Activated CD4-positive, alpha-beta T cell treated with anti-CD3 and anti-CD28 coated beads for 4 hours (primary cell): ENCODE measurements at places on chromosomes 16 and 17.

DNA sequence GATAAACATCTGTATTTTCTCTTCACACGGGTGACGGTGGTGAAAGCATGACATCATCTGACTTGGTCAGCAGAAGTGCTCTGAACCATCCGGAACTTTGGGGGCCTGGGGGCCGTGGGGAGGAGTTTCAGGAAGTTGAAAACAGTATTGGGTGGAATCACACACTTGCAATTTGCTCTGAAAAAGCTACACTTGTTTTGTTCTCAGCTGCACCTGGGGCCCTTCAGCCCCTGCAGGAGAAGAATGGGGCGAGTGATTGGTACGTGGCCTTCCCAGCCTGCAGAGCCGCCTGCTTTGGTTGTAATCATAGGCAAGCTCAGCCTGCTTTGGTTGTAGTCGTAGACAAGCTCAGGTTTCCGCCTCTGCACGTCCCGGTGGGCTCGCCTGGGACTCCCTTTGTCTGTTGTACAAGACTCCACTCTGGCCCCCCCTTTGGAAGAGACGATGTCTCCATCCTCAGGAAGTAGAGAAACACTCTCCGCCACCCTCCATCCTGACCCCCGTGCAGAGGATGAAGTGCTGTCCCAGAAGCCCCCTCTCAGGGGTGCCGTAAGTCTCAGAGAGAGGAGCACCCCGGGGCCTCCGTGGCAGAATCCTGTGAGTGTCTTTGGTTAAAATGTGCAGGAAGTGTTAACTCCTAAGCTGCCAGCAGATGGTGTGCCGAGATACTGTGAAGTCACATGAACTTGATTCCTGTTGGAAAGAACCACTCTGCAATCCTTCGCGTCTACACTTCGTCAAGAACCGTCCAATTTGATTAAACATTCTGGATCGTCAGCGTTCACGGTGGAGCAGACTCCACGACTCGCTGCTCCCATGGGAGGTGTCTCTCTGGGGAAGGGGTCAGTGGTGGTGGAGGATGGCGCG, 5.4 kb downstream of the BANP start:
- DNase-seq, result peak; percentile 60

GRCh38 chr17:39761861-39762496, 24.2 kb downstream of the GRB7 start:
- no peak for DNase-seq

DNA sequence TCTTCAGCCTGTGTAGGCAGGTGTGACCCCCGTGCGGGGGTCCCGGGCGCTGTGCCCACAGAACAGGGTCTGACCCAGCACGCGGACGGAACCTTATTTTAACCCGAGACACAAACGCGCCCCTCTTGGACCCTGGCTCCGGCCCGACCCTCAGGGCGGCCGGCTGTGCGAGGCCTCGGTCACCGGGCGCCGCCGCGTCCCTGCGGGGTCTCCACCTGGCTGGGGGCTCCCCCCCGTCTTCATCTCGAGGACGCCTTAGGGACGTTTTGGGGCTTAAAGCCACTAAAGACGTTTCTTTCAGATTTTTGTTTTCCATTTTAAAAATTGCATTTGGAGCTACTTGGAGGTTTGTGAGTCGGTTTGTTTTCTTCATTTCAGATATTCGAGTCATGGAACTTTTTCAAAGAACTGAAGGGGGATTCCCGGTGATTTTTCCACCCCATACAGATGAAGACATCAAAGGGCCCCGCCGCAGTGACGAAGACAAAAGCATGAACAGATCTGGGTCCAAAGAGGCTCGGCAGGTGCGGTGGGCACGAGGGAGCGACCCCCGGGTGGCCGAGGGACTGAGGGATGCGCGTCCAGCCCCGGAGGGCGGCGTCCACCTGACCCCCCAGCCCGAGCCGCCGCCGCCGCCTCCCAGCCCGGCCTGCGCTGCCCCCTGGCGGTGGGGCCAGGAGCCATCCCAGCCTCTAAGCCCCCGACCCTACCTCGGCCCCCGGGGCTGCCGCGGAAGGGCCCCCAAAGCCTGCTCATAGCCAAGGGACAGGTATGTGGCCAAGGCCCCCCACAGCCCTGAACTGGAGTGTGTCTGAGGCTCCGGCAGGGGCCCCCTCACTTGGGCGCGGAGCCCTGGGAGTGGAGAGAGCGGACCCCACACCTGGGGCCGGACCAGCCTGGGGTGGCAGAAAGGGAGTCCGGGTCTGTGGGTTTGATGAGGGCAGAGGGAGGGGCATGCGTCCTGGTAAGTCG, 3.8 kb upstream of the CD7 start:
- DNase-seq, result peak; percentile 90

DNA sequence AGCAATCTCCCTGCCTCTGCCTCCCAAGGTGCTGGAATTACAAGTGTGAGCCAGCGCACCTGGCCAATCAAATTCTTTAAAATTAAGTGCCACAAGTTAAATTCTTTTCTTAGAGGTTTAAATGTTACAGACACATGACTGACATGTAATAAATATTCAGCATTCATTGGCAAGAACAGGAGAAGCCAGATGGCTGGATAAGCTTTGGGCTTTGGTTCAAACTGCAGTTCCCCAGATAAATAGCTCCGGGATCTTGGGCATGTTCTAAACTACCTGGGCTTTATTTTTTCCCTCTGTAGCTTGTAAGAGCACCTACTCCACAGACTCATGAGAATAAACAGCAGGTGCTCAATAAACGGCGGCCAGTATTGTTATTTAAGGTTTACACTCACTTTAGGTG, 34.1 kb downstream of the ABAT start:
- no peak for DNase-seq

DNA sequence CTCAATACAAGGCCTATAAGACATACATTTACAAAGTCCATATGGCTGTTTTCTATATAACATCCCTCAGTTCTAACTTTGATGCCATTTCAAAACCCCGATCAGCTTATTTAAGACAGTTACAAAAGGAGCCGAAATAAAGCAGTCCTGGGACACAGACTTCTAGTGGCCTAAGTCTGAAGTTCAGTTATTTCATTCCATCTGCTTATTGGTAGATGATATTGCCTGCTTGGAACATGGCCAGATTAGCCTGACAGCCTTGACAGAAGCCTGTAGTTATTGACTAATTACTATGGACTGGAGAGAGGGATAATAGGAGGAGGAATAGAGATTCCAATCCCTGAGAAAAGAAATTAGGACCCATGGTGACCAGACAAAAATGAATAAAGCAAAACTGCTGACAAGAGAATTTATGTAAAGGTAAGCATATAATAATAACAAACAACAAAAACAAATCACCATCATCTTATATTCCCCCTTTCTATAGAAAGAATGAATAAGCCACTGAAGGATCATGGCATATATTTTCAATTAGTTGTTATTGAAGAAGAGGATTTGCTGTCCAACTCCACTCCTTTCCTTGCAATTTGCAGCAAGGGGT, 206.3 kb upstream of the TOM1L1 start:
- no peak for DNase-seq

- DNase-seq, result no peak
These were observed 46.6 kb downstream of the MRM3 start for GRCh38 chr17:828761-829160.

- no peak for DNase-seq
These were observed 10.9 kb upstream of the WSB1 start for GRCh38 chr17:27283060-27283459.

- DNase-seq, result no peak
These were observed 11.9 kb downstream of the ITFG1 start for GRCh38 chr16:47448830-47449575.

DNA sequence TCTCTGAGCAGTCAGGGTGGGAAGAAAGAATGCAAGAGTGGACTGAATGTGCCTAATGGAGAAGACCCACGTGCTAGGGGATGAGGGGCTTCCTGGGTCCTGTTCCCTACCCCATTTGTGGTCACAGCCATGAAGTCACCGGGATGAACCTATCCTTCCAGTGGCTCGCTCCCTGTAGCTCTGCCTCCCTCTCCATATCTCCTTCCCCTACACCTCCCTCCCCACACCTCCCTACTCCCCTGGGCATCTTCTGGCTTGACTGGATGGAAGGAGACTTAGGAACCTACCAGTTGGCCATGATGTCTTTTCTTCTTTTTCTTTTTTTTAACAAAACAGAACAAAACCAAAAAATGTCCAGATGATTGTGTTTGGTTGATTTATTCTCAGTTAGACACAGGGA, 14.1 kb downstream of the IGFBP4 start:
- no peak for DNase-seq

DNA sequence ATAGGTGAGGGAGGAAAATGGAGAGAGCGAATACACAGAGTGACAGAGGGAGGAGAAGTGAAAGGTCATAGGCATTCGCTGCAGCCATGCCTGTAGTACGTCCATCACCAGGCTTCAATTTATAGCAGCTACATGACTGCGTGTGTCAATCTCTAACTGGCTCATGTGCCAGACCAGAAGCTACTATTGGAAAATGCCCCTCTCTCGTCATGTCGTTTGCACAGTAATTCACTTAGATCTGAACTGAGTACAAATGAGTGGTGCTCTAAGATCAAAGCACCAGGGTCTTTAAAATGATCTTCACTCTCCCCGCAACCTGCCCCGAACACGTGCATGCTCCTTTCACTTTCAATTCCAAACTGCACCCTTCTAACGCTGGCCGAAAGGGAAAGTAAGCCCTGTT, 51.3 kb downstream of the ADCY9 start:
- DNase-seq, result peak; percentile 45

DNA sequence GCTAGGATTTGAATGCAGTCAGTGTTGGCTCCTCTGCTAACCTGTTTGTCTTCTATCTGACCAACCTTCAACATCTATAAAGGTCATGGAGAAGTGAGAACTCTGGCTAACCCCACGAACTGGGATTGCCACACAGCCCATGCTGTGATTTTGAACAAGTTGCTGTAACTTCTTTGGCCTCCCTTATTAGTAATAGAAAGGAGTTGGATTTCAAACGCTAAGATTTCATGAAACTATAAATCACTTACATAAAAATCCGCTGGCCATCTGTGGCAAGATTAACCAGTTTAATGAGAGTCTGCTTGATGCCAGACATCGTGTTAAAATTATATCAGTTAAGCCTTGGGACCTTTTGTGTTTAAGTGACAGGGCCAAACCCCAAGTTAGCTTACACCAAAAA, 53.4 kb downstream of the HSD17B2 start:
- no peak for DNase-seq

DNA sequence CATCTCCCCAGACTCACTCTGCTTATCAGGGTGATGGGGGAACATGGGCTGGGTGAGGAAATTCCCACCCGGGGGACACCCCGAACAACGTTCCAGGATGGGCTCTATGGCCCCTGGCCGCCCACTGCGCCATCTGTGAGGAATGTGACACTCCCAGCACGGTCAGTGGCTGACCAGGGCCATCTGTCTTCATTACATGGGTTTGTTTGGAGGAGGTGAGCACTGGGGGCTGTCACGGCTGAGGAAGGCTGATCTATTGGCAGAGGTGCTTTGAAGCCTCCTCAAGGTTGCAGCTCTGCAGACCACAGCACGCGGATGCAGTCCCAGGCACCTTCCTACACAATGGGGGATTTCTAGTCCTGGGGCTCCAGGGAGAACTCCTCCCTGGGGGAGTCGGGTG, 214.1 kb upstream of the FOXF1 start:
- no peak for DNase-seq

DNA sequence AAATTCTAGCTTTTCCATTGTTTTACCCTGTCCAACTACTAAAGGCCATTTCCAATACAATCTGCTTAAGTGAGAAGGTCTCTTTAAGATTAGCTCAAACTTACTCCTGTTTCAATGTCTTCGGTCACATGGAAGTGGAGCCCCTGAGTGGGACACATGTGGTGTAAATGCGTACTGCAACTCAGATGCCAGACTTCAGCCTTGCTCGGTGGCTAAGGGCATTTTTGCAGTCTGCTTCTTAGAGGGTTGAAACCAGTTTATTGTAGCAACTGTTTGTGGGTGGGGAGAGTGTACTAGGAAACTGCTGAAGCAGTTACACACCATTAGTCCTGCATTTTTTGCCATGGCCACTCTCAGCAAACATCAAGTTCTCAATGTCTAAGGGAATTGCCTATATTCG, 140.6 kb downstream of the PARN start:
- DNase-seq, result no peak
